NCI-H774 (cell line): ENCODE measurements at places on chromosomes 1 and 21.

DNA sequence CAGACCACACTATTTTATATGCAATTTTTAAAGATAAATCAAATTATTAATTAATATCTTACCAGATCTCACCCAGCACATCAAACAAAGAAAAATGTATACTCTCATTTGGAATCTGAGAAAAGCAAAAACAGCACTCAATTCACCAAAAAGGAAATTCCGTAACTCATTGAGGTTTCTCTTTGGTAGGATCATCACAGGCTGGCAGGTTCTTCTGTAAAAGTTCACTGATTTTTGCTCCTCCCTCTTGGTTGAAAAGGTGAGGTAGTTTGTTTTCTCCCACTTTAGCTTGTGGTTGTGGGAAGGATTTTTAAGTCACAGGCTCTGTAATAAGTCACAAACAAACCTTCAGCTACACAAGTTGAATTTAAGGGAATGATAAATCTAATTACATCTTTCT lies at the start of gene LIPI:
TSS of gene LIPI (minus strand) at position 218 of the 400 bp plus-strand sequence. CDS start at position 108, 110 bp downstream.
- no peak for DNase-seq

DNA sequence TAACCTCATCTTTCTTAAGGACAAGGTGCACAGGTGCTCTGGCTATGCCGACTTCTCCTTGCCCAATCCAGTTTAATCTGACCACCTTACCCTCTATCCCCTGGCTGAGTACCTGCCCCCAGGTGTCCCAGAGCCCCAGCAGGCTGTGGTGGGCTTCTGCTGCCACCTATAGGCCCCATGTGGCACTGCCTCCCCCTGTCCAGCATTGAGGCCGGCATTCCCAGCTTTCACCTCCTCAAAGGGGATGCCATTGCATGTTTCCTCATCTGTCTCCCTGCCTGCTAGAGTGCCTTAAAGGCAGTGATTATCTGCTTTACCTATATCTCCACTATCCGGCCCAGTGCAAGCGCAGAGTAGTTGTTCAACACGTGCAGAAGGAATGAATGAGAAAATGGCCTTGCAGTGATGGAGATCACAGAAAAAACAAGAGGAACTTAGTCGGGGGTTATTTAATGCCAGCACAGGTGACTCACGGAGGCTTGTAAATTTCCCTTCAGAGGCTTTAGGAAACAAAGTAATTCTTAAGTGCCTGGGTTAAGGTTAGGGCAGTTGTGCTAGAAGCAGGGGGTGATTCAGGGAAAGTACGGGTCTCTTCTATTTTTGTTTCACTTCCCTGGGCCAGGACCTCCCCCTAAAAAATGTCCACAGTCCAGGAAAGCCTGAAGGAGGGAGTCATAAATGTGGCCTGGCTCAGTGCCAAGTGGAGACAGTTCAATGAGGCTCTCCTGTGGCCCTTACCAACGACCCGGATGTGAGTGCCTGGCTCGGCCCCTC lies 131.8 kb upstream of the NGF start:
- peak; percentile 32 for DNase-seq

DNA sequence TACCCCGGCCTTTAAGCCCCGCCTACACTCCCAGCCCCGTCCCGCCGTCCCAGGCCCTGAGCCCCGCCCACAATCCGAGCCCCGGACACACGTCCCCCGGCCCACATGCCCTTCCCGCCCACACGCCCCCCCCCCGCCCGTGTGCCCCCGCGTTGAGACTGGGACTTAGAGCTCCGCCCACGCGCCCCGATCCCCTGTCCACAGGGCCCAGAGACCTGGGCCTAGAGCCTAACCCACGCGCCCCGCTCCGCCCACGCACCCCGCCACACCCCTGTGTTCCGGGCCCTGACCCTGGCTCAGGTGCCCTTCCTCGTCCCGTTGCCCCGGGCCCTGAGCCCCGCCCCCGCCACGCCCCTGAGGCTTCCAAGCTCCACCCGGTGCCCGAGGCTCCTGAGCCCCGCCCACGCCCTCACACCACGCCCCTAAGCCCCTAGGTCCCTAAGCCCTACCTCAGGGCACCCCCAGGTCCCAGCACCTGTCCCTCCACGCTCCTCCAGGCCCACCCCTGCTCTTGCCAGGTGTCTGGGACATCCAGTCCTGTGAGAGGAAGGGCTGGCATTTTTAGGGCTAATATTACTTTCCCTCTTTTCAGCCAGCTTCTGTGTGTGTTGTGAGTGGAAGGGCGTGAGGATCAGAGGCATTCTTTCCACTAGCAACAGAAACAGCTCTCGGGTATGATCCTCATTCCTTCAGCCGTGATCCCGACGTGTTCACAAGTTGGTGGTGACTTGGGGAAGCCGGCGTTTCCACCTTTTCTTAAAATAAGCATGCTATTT lies 552 bp upstream of the GPR157 start:
- DNase-seq, result peak; percentile 48

GRCh38 chr1:3051270-3052268 lies 17.4 kb upstream of the PRDM16 start:
- no peak for DNase-seq

- no peak for DNase-seq
These were observed 18.6 kb downstream of the LURAP1 start for GRCh38 chr1:46221749-46222148.

DNA sequence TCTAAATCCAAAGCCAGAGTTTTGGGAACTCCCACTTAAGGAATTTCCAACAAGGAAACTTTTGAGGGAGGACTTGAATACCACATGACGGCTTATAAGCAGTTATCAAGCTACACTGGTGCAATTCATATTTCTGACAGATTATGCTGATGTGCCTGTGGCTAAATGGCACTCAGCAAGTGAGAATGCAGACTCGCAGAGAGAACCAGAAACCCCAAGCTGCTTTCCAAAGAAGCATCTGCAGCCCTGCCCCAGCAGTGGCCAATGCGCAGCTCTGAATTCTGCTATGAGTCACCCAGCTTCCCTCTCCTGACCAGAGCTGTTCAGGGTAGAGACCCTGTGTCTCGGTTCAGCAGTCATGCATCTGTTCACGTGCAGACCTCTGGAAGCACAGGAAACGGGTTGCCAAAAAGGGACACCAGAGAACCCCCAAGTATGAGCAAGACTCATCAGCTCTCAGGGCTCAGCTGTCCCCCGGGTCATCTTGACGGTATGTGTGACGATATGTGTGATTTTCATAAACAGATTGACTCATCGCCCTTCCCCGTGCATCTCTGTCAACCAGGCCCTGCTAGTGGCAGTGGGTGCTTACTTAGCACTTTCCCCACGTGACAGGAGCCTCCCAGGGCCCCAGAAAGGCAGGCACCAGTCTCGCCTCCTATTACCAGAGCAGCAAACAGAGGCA lies 76.3 kb downstream of the ITPKB start:
- no peak for DNase-seq

GRCh38 chr21:18959817-18960216 lies 556.2 kb upstream of the TMPRSS15 start:
- no peak for DNase-seq

DNA sequence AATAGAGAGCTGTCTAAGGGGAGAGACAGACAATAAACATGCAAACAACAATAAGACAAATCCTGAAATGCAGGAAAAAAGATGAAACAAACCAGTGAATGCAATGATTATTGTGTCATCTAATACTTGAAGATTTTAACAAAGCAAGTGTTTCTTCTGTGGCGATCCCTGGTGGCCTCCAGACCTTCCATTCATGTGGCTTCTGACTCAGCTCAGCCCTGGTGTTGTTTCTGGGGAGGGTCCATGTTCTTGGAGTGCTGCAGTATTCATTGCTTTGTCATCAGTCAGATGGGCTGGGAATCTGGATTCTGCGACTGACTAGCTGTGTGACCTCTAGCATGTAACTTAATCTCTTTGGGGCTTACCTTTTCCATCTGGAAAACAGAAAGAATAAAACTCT lies 1.5 kb upstream of the C2CD4D start:
- DNase-seq, result no peak

DNA sequence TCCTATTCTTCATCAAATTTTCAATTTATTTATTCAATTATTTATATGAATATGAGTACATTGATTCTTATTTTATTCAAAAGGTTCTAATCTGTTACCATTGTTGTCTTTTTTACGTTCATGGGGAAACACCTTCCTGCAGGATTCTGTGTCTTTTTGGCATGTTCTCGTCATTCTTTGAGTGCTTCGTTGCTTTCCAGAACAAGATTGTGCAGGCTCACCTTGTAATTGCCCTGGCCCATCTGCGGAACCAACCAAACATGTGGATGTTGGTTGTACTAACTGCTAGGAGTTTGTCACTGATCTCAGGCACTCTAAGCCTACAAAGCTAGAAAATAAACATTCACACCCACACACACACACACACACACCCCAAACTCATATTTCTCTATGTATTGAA lies 182.1 kb downstream of the TTLL7 start:
- no peak for DNase-seq

DNA sequence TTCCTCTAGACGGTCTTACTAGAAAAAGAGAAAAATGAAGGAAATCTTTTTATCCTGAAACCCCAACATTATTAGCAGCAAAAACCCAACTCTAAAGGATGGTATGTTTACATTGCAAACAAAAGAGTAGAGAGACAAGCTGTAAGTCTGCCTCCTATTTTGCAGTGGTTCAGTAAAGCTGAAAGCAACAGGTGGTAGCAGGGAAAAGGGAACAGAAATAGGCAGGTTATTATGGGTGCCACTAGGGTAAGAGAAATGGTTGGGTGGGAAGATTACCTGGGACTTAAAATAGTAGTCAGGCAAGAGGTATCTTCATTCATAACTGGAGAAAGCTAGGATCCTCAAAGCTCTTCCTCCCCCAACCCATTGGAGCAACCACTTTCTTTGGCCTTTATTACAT lies 13.7 kb downstream of the CLSPN start:
- no peak for DNase-seq

- DNase-seq, result no peak
These were observed 328.2 kb downstream of the KCTD3 start for GRCh38 chr1:215895276-215895675.

GRCh38 chr1:202155478-202156021 lies 4.9 kb downstream of the PTPN7 start:
- no peak for DNase-seq

GRCh38 chr21:43317959-43318358 lies 109.0 kb downstream of the SIK1 start:
- no peak for DNase-seq

DNA sequence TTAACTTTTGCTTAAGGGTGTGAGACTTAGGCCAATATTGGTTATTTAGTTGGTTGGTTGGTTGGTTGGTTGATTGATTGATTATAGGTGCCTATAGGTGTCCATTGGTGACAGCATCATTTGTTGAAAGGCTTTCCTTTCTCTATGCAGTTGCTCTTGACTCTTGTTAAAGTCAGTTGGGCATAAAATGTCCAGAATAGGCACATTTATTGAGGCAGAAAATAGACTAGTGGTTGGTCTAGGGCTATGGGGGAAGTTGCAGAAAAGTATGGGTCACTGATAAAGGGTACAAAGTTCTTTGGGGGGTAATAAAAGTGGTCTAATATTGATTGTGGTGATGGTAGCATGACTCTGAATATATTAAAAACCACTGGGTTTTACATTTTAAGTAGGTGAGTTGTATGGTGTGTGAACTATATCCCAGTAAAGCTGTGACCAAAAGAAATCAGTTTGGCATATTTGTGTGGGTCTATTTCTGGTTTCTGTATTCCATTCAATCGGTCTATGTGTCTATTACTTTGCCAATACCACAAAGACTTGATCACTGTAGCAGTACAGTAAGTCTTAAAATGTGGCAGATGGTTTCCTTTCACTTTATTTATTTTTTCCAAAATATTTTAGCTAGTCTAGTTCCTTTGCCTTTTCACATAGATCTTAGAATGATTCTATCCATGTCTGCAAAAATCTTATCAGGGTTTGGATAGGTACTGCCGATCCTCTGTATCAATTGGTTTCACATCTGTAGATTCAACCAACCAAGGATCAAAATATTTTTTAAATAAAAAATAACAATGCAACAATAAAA lies 63.0 kb downstream of the ATP1A1 start:
- DNase-seq, result no peak

DNA sequence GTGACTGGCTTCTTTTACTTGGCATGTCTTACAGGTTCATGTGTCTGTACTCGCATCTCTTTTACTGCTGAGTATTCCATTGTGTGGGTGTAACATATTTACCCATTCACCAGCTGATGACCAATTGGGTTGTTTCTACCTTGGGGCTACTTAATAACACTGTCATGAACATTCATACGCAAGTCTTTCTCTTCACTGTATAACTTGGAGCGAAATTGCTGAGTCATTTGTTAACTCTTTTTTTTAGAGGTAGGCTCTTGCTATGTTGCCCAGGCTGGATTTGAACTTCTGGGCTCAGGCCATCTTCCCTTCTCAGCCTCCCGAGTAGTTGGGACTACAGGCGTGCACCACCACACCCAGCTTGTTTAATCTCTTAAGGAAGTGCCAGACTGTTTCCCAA lies 6.5 kb downstream of the PYCR2 start:
- no peak for DNase-seq

GRCh38 chr1:2526824-2527555 lies 594 bp upstream of the PANK4 start:
- no peak for DNase-seq

DNA sequence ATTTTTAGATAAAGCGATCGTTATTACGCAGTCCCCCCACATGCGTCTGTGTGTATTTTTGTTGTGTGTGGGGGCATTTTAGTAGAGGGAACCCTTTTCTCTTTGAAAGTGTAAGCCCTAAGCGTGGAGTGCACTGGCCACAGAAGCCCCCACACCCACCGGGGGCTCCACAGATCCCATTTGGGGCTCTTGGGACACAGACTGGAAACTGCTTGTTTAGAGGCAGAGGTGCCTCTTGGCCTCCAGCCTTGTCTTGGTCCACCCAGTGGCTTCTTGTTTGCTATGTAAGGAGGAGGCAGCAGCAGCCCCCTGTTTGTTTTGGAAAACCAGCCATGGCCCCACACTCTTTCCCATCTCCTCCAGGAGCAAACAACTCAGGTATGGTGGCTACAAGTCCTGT lies 42.8 kb downstream of the SLC37A1 start:
- no peak for DNase-seq

GRCh38 chr1:177977141-177977540 lies 7.3 kb upstream of the SEC16B start:
- no peak for DNase-seq

DNA sequence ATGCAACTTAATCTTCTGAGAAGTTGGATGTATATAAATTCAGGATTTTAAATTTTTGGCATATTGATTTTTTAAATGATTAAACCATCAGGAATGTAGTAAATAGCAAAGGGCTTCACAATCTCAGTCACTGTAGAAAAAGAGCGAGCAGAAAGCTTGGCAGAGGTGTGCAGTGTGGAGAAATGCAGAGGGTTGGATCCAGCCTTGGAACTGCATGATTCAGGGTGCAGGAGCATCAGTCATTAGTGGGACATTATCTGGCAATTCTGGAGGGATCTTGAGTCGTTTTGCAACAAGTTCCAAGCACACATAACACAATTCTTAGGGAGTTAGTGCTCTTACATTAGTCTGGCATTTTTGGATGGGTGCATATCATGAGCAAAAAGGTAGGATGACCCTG lies 267.9 kb downstream of the PLA2G4A start:
- DNase-seq, result no peak
